ENCODE measurements at places on chromosomes 16 and 17.

DNA sequence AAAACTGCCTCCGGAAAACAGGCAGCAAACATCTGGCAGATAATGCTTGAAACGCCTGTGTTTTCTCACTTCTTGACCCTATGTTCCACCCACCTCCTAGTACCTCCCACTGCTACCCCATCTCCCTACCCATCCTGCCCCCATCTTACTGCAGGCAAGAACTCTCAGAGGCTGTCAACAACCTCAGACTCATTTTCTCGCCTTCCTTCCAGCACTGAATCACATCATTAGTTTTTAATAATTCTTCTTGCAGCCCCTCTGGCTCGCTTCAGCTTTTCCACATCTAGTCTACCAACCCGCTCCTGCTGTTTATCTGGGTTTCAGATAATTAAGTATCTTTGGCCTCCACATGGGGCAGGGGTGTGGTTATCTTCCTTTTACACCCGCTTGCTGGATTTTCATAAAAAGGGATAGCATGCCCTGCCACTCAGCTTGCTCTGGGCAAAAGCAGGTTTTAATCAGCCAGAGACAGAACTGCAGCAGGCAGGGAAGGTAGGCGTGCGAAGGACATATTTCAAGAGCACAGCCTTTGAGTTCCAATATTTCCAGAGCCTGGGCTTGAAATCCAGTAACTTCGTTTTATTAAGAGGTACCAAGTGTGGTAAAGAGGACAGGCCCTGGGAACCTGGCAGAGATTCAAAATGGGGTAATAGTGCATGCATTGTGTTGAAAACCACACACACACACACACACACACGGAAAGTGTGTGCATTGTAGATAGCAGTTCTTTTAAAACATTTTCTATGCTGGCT is 87.5 kb downstream of the BMERB1 start:
- DNase-seq: no peak

DNA sequence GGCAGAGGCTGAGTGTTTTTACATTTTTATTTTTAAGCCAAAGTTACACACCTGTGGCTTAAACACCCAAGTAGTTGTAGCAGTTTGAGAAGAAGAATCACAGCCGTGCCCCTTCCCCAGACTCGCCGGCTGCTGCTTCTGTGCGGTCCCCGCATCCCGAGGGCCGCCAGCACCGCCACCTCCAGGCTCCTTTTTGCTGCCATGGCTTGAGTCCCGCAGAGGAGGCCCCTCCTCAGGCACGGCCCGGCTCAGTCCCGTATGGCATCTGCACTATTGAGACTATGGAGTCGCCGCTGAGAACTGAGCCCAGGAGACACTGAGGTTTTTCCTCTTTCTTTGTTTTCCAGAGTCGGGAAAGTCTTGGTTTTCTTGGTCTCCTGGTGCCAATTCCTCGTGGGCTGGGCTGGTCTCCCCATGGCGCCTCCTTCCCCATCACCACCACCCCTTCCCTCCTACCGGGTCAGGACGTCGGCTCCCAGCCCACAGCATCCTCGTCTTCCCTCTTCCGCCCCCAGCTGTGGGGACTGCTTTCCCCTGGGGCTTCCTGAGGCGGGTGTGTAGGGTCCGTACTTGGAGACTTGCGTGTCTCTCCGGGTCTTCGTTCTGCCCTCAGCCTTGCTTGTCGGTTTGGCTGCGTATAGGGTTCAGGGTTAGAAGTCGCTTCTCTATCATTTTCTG is 32.6 kb upstream of the CDH15 start:
- DNase-seq: no peak

DNA sequence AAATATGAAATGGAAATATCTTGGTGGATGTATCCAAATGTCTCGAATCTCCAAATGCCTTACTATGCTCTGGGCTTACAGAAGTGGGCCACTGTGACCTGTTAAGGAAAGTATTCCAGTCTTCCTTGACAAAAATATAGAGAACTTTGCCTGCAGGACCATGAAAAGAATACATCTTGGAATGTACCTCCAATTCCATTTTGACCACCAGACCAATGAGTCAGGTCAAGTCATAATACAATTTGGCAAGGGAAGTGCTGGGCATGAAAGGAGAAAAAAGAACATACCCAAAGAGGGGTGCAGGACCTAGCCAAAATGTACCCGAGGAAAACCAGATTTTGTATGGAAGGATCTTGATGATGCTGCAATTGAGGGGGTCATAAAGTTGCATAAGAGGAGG is 1153.7 kb upstream of the GOT2 start:
- DNase-seq: no peak

- DNase-seq: no peak
These were observed 68.8 kb upstream of the FBXO47 start for GRCh38 chr17:39036009-39036408.

DNA sequence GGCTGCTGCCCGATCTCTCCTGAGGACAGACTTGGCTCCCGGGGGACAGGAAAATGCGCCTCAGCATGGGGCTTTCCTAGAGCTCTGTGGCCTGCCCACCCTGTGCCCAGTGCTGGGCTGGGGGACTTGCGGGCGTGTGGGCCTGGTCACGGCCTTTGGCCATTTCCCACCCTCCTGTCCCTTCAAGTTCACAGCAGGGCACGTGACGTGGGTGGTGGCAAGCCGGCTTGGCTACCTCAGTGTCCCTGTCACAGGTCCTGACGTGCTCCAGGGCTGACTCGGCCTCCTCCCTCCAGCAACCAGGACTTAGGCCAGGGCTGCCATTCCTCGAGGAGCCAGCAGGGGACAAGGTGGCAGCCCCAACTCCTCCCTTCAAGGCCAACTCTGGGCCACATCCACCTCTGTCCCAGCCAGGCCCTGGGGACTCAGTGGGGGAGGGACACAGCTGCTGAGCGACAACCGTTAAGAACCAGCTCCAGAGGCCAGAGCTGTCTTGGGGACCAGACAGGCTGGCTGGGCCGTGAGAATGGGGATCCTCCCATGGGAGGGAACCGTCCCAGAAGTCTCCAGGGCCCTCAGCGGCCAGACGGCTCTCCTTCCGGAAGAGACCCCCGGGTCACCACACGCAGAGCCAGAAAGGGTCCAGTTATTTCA is 981 bp upstream of the UNC13D start:
- peak; percentile 62 for DNase-seq

DNA sequence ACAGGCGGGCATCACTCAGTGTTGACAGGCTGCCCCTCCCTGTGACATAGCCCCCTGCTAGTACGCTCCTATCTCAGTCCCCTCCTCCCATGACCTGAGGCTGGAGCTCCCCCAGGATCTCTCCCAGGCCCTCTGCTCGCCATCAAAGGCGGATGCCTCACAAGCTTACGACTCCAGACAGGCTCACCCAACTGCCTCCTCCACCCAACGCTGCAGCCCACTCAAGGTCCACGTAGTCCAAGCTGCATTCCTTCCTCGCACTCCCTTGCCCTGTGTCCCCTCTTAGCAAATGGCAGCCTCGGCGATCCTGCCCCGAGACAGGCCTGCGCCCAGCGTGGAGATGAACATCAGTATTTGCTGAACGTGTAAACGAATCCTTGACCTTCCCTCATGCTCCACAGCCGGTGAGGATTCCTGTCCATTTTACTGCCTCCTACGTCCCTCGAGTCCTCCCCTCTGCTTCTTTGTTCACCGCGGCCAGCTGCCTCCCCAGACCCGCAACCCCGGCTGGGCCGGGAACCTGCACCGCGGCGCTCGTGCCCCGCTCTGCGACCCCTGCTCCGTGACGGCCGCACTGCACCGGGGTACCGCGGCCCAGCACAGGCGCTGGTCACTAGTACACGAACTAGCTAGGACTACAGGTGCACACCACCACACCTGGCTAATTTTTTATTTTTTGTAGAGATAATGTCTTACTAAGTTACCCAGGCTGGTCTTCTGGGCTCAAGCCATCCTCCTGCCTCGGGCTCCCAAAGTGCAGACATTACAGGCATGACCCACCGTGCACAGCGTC is 838 bp upstream of the TMEM97 start:
- no peak for DNase-seq

GRCh38 chr16:10988164-10988803 is 43.9 kb downstream of the CLEC16A start:
- no peak for DNase-seq

- DNase-seq: no peak
These were observed at the start of gene ANKRD40CL for GRCh38 chr17:50767446-50767845. TSS of gene ANKRD40CL (minus strand) at chr17:50767518. CDS start at chr17:50766913, 605 bp downstream.

GRCh38 chr16:89050119-89050867 is 43.4 kb upstream of the ACSF3 start:
- DNase-seq: no peak

DNA sequence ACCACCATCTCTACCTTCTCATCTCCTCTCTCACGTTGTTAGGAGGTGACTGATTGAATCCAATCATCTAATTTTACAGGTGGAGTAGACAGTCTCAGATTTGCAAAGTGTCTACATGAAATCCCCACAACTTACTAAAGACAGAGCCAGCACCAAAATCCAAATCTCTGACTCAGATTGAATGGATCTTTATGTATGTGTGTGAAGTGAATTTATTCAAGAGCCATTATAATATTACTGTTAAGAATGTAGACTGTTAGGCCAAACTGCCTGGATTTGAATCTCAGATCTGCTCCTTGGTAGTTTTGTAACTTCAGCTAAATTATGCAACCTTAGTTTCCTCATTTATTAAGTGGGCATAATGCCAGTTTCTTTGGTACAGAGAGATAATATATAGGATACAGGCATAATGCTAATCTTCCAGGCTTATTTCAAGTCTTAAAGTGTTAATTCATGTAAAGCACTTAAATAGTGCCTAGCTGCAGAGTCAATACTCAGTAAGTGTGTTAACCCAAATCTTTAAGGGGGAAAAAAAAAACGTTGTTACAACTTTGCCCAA is 12.7 kb downstream of the CNEP1R1 start:
- no peak for DNase-seq

DNA sequence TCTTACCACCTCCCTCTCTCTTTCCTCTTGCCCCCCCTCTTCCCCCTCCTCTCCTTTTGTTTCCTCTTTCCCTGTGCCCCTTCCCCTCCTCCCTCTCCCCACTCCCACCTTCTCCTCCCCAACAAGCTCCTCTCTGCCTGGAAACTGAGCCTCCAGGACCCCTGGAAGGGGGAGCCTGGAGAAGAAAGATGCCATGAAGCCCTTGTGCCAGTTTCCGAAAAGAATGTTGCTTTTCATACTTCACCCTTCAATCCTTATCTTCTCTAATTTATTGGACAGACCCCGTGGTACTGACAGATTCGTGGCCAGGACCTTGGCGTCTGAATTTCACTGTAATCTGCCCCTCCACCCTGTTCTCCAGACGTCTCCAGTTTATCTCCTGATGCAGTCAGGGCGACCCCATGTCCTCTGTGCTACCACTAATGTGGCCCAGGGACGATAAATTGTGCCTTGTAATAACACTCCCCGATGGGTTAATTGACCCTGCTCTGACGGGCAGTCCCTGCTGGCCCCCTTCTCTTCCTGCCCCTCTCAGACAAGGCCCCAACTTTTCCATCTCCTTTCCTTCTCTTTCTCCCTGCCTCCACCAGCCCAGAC is 138.4 kb upstream of the GSE1 start:
- no peak for DNase-seq

DNA sequence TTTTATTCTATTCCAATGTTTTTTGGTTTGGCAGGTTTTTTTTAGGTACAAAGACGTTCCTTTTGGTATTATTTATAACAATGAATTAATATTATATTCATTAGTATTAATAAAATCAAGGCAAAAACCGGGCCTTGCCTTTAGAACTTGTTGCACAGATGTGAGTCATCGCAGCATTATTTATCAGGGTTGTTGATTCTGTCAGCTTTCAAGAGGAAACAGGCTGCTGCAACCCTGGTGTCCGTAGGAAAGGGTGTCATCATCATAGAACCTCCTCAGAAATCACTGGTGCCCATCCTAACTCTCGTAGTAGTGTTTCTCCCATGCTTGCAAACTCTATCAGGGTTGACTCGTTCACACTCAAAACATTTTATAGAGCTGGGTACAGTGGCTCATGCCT is 10.2 kb upstream of the LRRC37B start:
- DNase-seq: no peak

DNA sequence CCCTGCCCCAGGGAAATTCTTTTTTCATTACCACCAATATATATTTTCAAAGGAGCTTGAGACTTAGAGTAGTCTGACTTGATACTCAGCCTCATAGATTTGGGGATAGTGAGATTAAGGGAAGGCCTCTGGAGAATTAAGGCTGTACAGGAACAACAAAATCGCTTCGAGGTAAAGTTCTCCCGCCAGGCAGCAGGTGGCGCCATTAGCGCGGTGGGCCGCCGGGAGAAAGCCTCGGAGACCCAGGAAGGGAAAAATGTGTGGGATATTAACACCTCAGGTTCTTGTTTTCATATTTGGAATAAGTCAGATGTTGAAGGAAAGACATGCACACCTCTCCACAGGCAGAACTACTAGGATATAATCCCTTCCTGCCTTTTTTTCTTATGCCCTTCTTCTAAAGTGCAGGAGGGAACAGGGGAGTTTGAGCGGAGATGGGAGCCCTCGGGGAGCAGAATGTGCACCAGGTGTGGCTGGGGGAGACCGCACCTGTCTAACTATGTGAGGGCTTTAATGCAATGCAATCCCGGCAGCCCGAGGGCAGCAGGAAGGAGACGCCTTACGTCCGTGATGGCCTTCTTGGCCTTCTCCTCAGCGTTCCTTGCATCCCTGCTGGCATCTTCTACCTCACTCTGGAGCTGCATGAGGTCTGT is 25.9 kb downstream of the MYH3 start:
- peak; percentile 59 for DNase-seq

- DNase-seq: no peak
These were observed 10.1 kb downstream of the WFIKKN2 start for GRCh38 chr17:50845240-50846147.

DNA sequence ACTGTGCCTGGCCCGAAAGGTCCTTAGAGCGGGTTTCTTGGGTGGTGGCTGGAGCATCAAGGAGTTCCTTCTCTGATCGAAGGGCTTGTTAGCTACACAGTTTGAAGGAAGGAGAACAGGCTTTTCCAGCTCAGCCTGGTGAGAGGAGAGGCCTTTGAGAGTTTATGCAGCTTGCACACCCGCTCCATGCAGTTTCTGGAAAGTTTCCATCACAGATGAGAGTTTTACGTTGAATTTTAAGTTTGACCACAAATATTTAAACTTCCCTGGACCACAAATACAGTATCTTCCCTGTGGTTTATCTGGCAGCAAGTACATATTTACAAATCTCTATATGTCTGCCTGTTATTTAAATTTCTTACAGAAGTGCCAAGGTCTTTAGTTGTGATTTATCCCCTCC is 56.8 kb downstream of the HIC1 start:
- DNase-seq: no peak

GRCh38 chr16:2912330-2913199 is 834 bp downstream of the FLYWCH1 start:
- DNase-seq: no peak

- DNase-seq: no peak
These were observed 2.6 kb downstream of the AOC3 start for GRCh38 chr17:42853597-42853967.

DNA sequence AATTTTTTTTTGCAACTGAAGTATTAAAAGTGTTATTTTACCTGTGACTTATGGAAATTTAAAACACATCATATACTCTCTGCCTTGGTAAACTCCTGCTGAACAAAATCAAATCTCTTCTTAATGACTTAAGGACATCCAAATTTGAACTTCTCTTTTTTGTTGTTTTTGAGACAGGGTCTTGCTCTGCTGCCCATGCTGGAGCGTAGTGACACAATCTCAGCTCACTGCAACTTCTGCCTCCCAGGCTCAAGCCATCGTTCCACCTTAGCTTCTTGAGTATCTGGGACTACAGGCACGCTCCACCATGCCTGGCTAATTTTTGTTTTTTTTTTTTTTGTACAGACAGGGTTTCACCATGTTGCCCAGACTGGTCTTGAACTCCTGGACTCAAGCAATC is 56.1 kb downstream of the SKAP1 start:
- no peak for DNase-seq

All from mesothelial cell of epicardium (in vitro differentiated cells).